Mucosa of gallbladder (tissue), 1 donor: ENCODE measurements at places on chromosomes 4 and X. TPM values are rescaled to one million over a fixed set of nuclear protein-coding genes. Genes with fewer than 3 reads are reported as not detected.

DNA sequence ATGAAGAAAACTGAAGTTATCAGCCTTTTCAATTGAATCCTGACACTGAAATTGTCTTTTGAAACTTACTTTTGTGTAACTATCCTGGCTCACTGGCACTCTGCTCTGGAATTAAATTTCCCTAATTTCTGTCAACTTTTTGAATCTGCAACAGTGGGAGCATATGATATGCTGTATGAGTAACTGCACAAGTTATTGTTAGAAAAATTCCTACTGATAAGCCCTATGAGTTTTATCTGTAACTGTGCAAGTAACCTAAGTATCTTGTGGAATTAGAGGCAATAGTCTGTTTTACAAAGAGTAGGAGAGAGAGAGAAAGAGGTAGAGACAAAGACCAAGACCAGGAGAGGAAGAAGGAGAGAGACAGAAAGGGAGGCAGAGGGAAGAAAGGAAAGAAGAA, 9.2 kb upstream of the HPGD start:
- DNase-seq, result no peak

ADH4 gene
- total RNA-seq, result 1.2 TPM

CLDN24 gene
- not detected for total RNA-seq

FHDC1 gene
- 23.6 TPM for total RNA-seq

GRCh38 chr4:27040356-27040755, 179.7 kb downstream of the STIM2 start:
- no peak for DNase-seq

- DNase-seq, result no peak
Observed at GRCh38 chrX:69109706-69110105, 55.5 kb downstream of the PJA1 start.

- DNase-seq, result no peak
Observed at GRCh38 chr4:126611900-126612299, 1020.9 kb upstream of the INTU start.

GRCh38 chrX:112056476-112056875, 26.1 kb downstream of the TRPC5 start:
- no peak for DNase-seq

DNA sequence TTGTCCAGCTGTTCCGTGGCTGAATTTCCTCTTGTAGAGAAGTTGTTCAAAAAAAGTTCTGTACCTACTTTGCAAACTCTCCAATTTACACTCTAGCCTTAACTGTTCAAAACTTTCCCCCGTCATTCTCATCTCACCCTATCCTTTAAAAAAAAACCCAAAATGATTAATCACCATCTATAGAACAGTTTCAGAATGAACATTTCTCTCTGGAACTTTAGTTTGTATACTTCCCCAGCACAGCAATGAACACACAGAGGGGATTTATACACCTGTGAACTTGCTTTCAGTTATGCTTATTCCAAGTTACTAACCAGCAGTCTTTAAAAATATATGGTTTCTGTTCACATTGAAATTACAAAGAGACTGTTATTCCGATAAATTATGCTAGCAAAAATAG, 1.2 kb downstream of the GEMIN8 start:
- DNase-seq, result no peak

- DNase-seq, result no peak
Observed at GRCh38 chrX:44456685-44457084, 86.0 kb downstream of the FUNDC1 start.

DNA sequence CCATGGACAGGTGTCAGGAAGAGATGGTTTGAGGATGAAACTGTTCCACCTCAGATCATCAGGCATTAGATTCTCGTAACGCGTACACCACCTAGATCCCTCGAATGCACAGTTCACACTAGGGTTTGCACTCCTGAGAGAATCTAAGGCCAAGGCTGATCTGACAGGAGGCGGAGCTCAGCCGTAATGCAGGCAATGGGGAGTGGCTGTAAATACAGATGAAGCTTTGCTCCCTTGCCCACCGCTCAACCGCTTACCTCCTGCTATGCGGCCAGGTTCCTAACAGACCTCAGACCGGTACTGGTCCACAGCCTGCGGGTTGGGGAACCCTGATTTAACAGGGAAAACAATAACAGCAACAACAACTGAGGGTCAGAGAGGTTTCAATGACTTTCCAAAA, 2.0 kb upstream of the TEC start:
- DNase-seq, result no peak

C4orf50 gene
- total RNA-seq, result 0.06 TPM

DDIT4L gene
- total RNA-seq, result 0.35 TPM

DNA sequence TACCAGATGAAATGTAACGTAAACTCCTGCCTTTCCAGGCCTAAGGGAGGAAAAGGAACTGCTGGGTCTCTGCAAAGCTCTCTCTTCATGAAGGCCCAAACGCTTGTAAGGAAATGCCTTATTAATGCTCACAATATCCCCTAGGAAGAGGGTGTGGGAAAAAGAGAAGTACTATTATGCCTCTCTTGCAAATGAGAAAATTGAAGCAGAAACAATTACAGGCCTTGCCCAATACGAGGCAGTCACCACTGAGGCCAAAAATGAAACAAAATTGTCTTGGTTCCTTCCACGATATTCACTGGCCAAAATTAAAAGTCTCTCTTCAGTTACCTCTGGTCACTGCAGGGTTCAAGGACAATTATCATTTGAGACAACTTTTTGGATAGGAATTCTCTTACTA, 3.2 kb downstream of the SCARB2 start:
- no peak for DNase-seq

- DNase-seq, result no peak
Observed at GRCh38 chr4:119841361-119841760, 212.8 kb upstream of the PDE5A start.

- DNase-seq, result no peak
Observed at GRCh38 chr4:152810715-152811287, 31.0 kb downstream of the ARFIP1 start.

GRCh38 chrX:45747905-45748304, 547.2 kb upstream of the DIPK2B start:
- DNase-seq, result no peak

- no peak for DNase-seq
Observed at GRCh38 chr4:3123181-3123671, 48.7 kb downstream of the HTT start.

- DNase-seq, result no peak
Observed at GRCh38 chrX:31323658-31324057, 251.8 kb upstream of the FTHL17 start.

- no peak for DNase-seq
Observed at GRCh38 chrX:153334654-153335295, 822 bp downstream of the ZNF275 start.
